Fibroblast of the aortic adventitia (primary cell): ENCODE measurements at places on chromosomes 12 and 14.

GRCh38 chr12:132512197-132513069 is 22.5 kb downstream of the FBRSL1 start:
- no peak for DNase-seq

DNA sequence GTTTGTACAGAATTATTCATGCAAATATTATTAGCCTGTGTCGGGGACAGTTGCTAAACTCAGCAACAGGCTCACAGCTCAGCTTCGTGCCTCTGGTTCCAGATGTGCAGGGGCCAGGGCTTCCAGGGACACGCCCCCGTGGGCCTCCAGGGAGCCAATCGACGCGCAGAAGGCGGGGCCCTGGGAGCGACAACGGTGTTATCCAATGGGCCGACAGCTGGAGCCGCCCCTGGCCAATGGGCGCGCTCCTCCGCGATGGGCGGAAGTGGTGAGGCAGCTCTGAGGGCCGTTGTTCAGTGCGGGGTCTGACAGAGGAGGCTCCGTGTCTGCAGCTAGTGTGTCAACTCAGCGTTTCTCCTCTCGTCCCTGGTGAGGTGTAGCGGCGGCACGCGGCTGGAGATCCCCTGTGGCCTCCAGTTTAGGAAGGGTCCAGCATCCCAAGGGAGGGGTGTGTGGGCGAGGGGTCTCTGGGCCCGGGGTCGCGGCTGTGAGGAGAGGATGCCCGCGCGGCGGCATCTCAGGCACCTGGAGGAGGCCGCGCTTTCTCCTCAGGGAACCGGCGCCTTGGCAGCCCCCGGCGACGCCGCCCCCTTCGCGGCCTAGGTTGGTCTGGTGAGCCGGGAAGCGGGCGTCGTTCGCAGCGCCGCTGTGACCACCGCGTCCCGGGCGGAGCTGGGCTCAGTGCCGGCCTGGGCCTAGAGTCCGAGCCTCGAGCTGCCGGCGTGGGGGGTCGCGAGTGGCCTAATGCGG is at the start of gene TRAFD1:
Gene TRAFD1, plus strand, starts transcription at position 311 of the 750 bp plus-strand sequence. CDS start 4,963 bp downstream, outside the sequence.
- DNase-seq = peak; percentile 95

DNA sequence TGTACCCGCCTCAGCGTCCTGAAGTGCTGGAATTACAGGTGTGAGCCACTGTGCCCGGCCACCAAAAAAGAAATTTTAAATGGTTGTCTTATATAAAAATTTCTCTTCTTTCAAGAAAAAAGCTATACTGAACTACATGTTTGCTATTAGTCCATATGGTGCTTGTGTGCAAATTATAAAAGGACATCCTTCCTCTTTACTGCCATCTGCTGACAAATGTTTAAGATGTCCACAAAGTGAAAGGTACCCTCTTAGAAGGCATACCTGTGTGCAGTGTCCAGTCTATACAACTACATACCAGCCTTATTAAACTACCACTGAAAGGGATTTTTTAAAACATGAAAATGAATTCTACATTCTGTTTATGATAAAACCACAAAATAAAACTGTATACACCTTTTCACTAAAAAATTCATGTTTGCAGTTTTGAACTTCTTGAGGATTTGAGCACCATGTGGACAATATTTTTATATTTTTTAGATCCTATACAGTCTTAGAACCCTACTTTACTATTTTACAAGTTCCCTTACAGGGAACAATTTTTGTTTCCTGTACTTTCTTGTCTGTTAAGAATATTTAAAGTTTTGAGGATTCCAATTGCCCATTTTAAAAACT is 32.8 kb upstream of the TOMM20L start:
- peak; percentile 27 for DNase-seq

GRCh38 chr14:64409126-64409920 is 21.2 kb downstream of the MTHFD1 start:
- DNase-seq = no peak

GRCh38 chr14:81535396-81536164 is 1.9 kb upstream of the SEL1L start:
- DNase-seq = no peak

DNA sequence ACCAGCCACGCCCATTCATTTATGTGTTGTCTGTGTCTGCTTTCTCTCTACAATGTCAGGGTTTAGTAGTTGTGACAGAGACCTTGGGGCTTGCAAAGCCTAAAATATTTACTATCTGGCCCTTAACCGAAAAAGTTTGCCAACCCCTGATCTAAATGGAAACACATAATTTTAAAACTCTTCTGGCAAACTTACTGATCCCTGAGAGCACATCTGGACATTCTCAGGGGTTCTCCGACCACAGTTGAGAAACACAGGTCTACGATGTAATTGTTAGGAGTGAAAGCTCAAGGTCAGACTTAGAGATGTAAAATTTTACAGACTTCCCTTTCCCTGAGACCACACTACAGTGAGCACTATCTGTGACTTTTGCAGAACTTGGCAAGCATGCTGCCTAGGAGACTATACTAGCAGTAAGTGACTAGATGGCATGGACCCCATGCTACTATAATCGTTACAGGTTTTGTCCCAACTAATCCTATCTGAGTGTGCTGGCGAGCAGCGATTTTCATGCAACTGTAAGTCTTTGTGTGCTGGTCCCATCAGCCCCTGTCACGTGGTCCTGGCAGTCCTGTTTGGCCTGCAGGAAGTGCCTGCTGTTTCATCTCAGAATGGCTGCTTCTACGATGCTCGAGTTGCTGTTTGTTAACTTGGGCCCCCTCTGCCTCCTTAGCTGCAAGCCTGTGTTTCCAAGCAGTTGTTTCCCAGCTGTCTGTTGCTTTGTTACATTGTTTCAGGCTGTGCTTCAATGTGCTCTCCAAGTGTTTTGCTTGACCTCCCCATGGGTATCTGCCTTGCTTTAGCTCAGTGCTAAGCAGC is 21.6 kb downstream of the TMTC2 start:
- DNase-seq = peak; percentile 84

GRCh38 chr12:48917857-48918537 is 7.3 kb downstream of the FKBP11 start:
- DNase-seq = no peak

- DNase-seq = no peak
These were observed 19.3 kb upstream of the CDKN3 start for GRCh38 chr14:54377501-54377900.

GRCh38 chr12:93080994-93081809 is 152.1 kb upstream of the EEA1 start:
- peak; percentile 39 for DNase-seq

GRCh38 chr14:100556140-100556475 is 31.1 kb downstream of the BEGAIN start:
- DNase-seq = no peak

GRCh38 chr12:92257261-92257660 is 111.6 kb upstream of the BTG1 start:
- DNase-seq = no peak

DNA sequence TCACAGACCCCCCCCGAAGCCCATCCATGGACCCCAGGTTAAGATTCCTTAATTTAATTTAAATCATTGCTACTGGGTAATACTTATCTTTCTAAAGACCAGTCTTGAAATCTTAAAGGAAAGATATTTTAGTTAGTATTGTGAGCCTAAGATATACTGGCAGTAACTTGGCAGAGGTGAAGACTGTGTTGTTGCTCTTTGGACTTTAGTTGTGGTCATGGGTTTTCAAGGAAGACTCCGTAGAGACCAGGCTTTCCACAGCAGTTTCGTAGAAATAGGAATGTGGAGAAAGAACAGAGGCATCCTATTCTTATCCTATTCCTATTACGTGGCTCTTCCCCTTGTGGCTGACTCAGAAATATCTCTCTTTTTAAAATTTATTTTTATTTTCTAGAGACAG is 99.0 kb downstream of the SCN8A start:
- no peak for DNase-seq

GRCh38 chr14:36996133-36996856 is 176.1 kb downstream of the SLC25A21 start:
- DNase-seq = peak; percentile 46

DNA sequence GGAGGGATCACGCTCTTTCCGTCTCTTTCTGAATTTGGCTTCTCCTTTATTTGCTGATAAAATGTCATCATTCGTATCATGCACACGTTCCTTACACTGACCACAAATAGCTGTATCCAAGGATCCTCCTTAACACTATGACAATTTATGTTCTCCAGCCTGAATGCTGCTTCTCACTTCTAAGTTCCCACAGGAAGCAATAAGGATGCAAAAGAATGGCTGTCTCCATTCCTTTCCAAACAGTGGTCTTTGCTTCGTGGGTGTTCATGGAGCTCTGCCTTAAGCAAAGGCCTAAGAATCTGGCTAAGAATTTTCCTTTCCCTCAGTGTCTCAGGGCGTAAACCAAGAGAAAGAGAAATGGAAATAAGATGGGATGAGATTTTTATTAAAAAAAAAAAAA is 200.2 kb downstream of the ITPR2 start:
- no peak for DNase-seq

DNA sequence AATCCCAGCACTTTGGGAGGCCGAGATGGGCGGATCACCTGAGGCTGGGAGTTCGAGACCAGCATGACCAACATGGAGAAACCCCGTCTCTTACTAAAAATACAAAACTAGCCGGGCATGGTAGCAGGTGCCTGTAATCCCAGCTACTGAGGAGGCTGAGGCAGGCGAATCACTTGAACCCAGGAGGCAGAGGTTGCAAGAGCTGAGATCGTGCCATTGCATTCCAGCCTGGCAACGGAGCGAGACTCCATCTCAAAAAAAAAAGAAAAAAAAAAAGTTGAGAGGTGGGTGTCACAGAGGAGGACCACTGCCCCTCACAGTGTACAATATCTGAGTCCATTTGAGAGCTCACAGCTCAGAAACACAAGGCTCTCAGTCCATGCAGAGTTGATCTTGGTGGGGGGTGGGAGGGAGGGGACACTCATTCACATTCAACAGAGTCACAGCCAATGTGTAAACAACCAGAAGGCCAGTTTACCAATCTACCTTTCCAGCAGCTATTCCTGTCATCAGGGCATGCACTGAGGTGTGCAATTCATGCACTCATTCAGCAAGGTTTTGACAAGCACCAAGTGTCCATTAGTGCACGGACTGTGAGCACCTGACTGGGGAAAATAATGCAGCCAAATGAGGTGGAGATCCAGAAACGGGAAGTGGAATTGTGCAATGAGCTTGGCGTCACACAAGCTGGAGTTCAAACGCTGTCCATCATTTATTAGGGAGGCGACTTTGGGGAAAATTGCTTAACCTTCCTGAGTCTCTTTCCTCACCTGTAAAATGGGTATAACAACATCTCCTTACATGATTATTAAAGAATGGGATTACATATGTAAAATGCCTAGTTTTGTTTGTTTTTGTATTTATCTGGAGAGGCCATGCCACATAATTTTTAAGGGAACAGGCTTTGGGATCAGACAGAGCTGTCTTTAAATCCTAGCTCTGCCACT is 4.4 kb upstream of the EIF5 start:
- peak; percentile 61 for DNase-seq

GRCh38 chr12:54579696-54580333 is 8.6 kb downstream of the PPP1R1A start:
- peak; percentile 78 for DNase-seq

GRCh38 chr12:113251404-113252070 is 30.3 kb downstream of the TPCN1 start:
- DNase-seq = no peak

DNA sequence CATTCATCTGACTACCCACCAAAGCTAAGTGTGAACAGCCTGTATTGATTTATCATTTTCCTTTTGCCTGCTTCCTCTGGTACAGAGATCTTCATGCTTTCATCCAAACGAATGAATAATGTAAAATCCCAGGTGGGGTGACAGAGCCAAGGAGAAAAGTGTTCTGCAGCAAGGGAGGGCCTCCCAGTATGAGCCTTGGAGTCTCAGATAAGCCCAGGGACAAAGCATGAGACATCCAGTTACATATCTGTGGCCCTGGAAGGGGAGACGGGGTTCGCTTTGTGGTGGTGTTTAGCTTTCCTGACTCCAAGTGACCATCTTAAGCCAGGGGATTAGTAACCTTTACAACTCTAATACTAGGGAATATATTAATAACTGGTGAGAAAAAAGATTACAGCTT is 177.1 kb downstream of the ETV6 start:
- no peak for DNase-seq
